MV-4-11 (cell line): ENCODE measurements at places on chromosomes 5 and 9.

DNA sequence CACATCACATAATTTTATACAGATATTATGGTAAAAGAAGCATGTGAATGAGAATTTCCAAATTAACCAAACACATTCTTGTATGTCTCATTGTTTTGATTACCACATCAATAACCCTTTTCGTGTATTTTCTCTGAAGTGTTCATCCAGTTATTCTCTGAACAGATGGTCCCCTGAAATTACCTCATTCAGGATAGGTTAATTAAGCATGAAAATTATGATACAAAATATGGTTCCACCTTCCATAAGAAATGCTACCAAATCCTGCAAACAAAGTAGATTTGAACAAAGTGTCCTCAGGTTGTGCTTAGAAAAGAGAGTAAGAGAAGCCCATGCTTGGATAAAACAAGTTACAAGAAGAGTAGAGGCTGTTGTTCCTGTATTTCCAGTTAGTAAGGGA lies 83.1 kb upstream of the LMNB1 start:
- DNase-seq = no peak

DNA sequence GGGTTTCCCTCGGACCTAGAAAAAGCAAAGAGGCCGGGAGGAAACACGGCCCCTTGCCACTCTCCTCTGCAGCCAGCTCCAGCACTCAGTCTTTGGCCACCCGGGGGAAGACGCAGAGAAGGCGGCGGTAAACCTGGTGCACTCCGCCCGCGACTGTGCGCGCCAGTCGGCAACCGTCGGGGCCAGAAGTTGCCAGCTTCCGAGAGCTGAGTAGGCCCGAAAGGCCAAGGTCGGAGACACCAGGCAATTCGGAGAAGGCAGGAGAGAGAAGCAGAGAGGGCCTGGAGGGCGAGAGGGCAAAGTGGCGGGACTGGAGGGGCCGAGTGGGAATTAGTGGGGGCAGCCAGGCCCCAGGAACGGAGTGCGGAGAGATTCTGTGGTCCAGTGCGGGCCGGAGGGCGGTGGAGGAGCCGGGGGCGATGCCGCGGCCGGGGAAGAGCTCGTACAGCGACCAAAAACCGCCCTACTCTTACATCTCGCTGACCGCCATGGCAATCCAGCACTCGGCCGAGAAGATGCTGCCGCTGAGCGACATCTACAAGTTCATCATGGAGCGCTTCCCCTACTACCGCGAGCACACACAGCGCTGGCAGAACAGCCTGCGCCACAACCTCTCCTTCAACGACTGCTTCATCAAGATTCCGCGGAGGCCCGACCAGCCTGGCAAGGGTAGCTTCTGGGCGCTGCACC lies at the start of gene FOXB2:
TSS of gene FOXB2 (plus strand) at position 420 of the 690 bp plus-strand sequence. CDS start at position 420, 0 bp downstream.
- no peak for DNase-seq

- peak; percentile 7 for DNase-seq
Measured at GRCh38 chr5:18314192-18314778, 680.0 kb downstream of the TAF11L14 start.

- no peak for DNase-seq
Measured at GRCh38 chr5:138935466-138935865, 60.3 kb upstream of the LRRTM2 start.

- no peak for DNase-seq
Measured at GRCh38 chr9:25816439-25816838, 138.2 kb upstream of the TUSC1 start.

GRCh38 chr5:27129926-27130325 lies 91.5 kb upstream of the CDH9 start:
- DNase-seq = no peak
